ENCODE measurements at places on chromosomes 16 and 17.
A peak's percentile ranks its signal among the peaks of the same experiment; 100 is the strongest.

- no peak for DNase-seq
Observed at GRCh38 chr17:47987240-47987835, 16.4 kb downstream of the CDK5RAP3 start.

DNA sequence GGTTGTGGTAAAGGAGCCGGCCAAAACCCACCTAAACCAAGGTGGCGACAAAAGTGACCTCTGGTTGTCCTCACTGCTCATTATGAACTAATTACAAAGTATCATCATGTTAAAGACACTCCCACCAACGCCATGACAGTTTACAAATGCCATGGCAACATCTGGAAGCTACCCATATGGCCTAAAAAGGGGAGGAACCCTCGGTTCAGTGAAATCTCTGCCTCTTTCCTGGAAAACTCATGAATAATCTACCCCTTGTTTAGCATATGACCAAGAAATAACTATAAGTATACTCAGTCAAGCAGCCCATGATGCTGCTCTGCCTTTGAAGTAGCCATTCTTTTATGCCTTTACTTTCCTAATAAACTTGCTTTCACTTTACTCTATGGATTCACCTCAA, 72.2 kb downstream of the CYLD start:
- no peak for DNase-seq

GRCh38 chr16:8565498-8565897, 24.8 kb downstream of the TMEM114 start:
- no peak for DNase-seq

GRCh38 chr16:17339764-17340541, 130.8 kb downstream of the XYLT1 start:
- DNase-seq, result no peak

DNA sequence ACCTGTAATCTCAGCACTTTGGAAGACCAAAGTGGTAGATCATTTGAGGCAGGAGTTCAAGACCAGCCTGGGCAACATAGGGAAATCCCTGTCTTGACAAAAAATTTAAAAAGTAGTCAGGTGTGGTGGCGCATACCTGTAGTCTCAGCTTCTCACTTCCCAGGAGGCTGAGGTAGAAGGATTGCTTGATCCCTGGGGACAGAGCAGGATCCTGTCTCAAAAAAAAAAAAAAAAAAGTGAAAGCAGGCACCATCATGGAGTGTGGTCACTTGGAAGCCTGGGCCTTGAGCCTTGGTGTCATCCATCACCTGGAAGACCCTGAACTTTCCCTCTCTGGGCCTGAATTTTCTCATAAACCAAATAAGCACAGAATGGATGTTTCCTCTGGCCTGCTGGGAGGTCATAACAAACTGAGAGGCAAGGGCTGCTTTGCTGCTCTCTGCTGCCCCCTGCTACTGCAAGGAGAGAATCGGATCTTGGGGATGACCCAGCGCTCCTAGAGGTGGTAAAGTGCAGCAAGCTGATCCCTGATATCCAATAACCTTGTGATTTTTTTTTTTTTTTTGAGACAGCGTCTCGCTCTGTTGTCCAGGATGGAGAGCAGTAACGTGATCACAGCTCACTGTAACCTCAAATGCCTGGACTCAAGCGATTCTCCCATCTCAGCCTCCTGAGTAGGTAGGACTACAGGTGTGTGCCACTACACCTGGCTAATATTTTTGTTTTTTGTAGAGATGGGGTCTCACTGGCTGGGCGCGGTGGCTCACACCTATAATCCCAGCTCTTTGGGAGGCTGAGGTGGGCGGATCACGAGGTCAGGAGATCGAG, 75.9 kb upstream of the RNU2-1 start:
- no peak for DNase-seq

GRCh38 chr17:73947281-73947965, 256.1 kb upstream of the RPL38 start:
- DNase-seq, result no peak

DNA sequence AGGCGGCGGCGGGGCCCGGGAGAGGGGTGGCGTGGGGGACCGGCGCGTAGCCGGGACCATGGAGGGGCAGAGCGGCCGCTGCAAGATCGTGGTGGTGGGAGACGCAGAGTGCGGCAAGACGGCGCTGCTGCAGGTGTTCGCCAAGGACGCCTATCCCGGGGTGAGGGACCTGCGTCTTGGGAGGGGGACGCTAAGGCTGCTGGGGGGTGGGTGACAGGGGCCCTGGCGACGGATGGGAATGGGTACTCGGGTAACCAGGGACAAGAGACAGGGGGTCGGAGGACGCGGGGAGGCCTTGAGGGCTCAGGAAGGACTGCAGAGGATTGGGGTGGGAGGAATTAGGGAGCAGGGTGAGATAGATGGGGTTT, 243 bp downstream of the RND2 start:
- no peak for DNase-seq

DNA sequence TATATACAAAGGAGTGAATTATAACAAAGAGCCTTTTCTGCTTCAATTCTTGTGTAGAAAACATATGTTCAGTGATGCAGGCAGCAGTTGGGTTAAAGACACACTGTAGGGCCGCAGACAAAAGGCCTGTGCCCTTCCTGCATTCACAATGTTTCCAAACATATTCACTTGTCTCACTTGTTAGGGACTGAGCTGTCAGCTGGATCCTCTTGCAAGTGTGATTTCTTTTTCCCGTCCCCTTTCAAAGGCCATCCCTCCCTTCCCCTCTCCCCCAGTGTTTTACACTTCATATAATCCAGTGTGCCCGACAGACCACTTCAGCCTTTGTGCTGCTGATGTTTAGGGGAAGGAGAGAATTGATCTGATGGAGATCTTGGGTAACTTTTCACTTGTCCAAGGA, 217.0 kb downstream of the FTO start:
- DNase-seq, result no peak

GRCh38 chr17:60248618-60249289, 99.0 kb downstream of the CA4 start:
- no peak for DNase-seq

GRCh38 chr16:10868104-10868595, 8.9 kb upstream of the CIITA start:
- no peak for DNase-seq

GRCh38 chr17:28211811-28212210, 107.2 kb upstream of the TMEM97 start:
- DNase-seq, result no peak

GRCh38 chr17:20073055-20073979, 64.2 kb downstream of the SPECC1 start:
- no peak for DNase-seq

DNA sequence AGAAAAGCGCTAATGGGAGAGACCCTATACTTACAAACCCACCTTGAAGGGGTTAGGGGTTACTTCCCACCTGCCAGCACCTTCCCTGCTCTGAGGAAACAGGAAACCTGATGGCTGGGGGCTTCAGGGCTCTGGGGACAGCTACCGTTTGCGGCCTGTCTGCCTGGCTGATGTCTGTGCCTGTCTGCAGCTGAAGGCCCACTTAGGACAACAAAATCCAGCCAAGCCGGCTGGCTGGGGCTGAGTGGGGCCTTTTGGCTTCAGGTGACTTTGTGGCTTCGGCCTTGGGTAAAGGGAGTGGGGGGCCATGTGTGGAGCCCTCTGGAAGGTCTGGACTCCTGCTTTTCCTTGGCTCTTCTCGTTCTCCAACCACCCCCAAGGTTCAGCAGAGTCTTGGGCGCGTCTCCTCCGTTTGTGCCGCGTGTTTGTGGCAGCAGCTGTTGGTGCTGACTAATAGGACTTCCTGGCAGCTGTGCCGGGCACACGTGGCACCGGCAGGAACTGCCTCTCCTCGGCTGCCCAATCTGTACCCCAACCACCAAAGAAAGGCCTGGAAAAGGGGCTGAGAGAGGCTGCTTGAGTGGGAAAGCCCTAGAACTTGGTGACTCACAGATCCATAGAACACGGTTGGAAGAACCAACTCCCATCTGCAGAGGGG, 186.7 kb downstream of the MSI2 start:
- no peak for DNase-seq

- no peak for DNase-seq
Observed at GRCh38 chr17:64139542-64139941, 9.6 kb upstream of the ERN1 start.

- no peak for DNase-seq
Observed at GRCh38 chr16:81846105-81846504, 67.0 kb downstream of the PLCG2 start.

DNA sequence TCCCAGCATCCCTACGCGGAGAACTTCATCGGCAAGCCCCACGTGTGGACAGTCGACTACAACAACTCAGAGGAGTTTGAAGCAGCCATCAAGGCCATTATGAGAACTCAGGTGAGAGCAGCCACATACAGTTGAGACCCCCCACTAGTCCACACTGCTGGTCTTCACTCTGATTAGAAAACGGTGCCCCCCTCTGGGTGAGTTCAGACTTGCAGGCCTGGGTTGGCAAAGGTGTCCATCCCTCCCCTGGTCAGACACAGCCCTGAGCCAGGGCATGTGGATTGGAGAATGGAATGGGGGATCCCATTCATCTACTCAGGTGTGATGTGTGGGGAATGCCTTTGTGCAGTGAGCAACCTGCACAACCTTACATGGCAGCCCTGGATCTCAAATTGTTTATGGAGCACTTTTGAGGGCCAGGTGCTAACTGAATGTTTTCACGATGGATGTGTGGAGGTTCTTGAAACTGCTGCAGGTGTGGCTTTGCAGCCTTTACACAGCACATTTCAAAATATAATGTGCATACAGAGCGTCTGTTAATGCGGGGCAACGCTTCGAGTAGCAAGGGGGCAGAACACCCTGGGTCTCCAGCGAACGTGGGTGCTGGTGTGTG, 72.6 kb downstream of the MGAT5B start:
- DNase-seq, result no peak

GRCh38 chr17:80998748-80999535, 7.3 kb downstream of the CHMP6 start:
- peak; percentile 18 for DNase-seq

GRCh38 chr16:4862639-4863038, 15.4 kb downstream of the UBN1 start:
- no peak for DNase-seq

GRCh38 chr16:88026964-88027938, 76.0 kb downstream of the BANP start:
- DNase-seq, result no peak

- DNase-seq, result no peak
Observed at GRCh38 chr16:15790458-15790857, 66.4 kb downstream of the MYH11 start.

DNA sequence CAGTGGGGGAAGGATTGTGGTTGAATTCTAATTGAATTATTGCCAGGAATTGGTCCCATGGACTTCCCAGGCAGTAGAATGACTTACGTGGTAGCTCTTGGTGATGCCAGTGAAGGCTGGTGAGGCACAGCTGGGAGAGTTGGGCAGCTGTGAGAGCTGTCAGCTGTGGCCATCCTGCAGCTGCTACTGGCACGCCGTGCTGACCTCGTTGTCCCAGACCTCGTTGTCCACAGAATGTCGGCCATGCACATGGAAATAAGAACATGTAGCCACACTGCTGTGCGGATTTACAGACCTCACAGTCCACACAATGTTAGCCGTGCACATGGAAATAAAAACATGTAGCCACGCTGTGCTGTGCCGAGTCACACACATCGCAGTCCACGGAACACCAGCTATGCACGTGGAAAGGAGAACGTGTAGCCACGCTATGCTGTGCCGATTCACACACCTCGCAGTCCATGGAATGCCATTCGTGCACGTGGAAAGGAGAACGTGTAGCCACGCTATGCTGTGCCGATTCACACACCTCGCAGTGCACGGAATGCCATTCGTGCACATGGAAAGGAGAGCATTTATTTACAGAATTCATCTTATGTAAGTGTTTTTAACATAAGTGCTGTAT, 59.2 kb downstream of the BANP start:
- DNase-seq, result no peak

DNA sequence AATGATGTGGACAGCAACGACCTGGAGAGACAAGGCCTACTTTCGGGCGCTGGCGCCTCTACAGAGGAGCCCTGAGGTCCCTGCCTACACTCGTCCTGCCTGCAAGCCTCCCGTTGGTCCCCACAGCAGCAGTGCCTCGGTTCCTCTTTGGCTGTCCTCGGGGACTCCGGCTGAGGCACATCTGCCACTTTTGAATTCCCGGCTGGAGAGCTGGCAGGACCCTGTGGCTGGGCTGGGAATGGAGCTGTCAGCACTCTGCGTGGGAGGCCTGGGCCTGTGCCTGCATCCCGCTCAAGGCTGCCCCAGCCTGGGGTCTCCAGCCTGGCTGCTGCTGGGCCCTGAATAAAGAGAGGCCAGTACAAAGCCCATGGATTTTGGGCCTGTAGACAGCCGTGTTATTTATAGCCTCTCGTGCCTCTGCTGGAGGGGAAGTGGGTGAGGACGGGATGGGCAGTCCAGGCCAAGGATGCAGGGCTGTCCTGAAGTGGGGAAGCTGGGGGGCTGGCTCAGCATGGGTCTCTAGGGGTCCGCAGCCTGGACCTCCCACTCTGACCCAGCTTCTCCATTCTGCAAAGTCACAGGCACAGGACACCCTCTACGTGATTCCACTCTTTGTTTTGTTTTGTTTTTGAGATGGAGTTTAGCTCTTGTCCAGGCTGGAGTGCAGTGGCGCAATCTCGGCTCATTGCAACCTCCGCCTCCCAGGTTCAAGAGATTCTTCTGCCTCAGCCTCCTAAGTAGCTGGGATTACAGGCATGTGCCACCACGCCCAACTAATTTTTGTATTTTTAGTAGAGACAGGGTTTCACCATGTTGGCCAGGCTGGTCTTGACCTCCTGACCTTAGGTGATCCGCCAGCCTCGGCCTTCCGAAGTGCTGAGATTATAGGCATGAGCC, 10.6 kb upstream of the SPNS2 start:
- no peak for DNase-seq

DNA sequence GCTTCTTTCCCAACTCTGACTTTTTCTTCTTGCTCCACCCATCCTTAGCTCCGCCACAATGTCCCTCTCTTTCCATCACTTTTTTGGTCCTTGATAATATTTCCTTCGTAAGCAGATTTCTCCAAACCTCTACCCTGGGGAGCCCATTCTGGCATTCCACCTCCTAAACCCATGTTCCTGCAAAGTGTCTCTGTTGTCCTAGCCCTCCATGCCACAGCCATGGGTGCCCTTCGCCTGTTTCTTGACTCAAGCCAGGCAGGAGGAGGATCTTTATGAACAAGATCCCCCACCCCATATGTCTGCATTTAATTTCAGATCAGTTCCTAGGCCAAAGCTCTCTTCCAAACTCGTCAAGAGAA, 42.4 kb downstream of the GAS7 start:
- no peak for DNase-seq

- no peak for DNase-seq
Observed at GRCh38 chr17:77716289-77716926, 242.1 kb upstream of the TNRC6C start.

DNA sequence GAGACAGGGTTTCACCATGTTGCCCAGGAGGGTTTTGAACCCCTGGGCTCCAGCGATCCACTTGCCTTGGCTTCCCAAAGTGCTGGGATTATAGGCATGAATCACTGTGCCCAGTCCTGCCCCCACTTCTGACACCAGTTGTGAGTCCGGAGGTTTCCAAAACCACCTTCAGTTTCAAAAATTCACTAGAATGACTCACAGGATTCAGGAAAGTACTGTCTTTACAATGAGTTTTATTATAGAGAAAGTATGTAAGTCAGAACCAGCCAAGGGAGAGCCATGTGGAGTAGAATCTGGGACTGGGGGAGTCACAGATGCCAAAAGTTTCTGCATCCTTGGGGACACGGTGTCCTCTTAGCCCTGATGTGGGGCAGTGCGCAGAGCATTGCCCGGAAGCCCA, 55.1 kb downstream of the PLD6 start:
- no peak for DNase-seq

GRCh38 chr17:34401165-34401564, 38.1 kb upstream of the CCL1 start:
- DNase-seq, result no peak

Data from GM12891 (cell line).